ENCODE measurements at places on chromosomes 12 and 14.

GRCh38 chr12:57622293-57623245 is 10.4 kb downstream of the B4GALNT1 start:
- no peak for DNase-seq

GRCh38 chr12:75685617-75686225 is 174.3 kb upstream of the KRR1 start:
- DNase-seq = peak; percentile 82

DNA sequence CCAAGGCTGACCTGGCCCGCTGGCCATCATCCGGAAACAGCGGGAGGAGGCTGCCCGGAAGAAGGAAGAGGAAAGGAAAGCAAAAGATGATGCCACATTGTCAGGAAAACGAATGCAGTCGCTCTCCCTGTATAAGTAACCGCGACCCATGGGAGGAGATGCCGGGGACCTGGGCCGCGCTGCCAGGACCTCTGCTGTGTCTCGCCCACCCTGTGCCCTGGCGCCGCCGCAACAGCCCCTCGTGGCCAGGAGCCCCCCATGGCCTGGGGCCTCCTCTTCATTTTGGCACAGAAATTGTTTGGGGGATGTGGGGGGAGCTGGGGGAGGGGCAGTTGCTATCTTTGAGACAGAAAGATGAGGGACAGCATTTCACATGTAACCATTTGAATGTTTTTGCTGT is 16.5 kb downstream of the HSPB8 start:
- no peak for DNase-seq

DNA sequence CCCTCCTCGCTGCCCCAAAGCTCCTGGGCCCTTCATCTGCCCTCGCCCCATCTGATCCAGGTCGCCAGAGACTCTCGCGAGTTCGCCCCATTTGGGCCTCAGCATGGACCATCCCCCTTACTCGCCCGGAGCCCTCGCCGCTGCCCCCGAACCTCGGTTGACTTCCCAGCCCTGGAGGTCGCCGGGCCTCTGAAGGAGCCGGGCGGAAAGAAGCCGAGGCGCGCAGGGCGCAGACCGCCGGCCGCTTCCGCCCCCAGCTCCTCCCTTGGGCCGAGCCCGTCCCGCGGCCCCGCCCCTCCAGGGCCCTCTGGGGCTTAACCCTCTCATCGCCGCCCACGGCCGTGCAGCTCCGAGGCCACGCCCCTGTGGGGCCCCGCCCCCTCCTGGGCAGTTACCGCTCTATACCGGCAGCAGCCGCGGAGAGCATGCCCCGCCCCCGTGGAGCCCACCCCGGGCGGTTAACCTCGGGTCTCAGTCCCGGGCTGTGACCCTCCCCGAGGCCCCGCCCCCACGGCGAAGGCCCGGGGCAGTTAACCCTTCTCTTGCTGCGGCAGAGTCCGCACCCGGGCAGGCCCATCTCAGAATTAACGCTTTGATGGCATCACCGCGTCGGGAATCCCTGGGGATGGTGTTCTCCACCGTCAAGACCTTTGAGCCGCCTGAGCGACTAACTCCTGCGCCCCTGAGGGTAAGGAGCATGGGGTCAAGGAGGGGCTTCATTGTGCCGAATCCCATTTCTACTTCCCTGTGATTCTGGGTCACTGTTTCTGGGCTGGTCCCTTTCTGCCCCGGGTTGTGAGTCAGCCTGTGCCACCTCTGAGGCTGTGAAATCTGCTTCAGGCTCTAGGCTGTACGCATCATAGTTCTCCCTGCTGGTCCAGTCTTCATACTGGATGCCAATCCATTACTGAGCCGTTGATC is at the start of gene SPSB2:
Gene SPSB2 (minus strand): TSS at position 210 of the 921 bp plus-strand sequence. CDS start 402 bp downstream, outside the sequence.
- DNase-seq = peak; percentile 93

- no peak for DNase-seq
These were observed 65.1 kb upstream of the PZP start for GRCh38 chr12:9273276-9273675.

- no peak for DNase-seq
These were observed 159.0 kb upstream of the PZP start for GRCh38 chr12:9367201-9367600.
